Fibroblast of skin of scalp (primary cell): ENCODE measurements at places on chromosomes 2 and 18.
A peak's percentile ranks its signal among the peaks of the same experiment; 100 is the strongest.

- no peak for DNase-seq
Observed at GRCh38 chr2:120973196-120973595, 237.5 kb downstream of the GLI2 start.

- DNase-seq, result no peak
Observed at GRCh38 chr18:27869735-27870134, 307.2 kb downstream of the CDH2 start.

GRCh38 chr2:154194909-154195643 lies 323.4 kb downstream of the GALNT13 start:
- no peak for DNase-seq

- DNase-seq, result no peak
Observed at GRCh38 chr2:1494906-1495305, 81.6 kb downstream of the TPO start.

DNA sequence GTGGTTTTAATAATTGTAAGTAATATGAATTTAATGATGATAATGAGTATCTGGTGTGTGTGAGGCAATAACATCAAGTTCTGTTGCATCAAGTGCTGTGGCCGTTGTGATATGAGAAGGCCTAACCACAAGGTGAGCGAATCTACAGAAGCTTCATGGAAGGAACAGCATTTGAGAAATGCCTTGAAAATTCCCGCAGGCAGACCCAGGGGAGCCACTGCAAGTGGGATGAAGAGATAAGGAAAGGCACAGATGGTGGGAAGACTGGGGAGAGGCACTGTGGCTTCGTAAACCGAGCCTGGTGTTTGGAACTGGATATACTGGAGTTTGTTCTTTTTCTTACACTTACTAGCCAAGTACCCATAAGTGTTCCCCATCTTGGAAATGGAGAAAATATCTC lies 357.5 kb downstream of the PTPRM start:
- no peak for DNase-seq

DNA sequence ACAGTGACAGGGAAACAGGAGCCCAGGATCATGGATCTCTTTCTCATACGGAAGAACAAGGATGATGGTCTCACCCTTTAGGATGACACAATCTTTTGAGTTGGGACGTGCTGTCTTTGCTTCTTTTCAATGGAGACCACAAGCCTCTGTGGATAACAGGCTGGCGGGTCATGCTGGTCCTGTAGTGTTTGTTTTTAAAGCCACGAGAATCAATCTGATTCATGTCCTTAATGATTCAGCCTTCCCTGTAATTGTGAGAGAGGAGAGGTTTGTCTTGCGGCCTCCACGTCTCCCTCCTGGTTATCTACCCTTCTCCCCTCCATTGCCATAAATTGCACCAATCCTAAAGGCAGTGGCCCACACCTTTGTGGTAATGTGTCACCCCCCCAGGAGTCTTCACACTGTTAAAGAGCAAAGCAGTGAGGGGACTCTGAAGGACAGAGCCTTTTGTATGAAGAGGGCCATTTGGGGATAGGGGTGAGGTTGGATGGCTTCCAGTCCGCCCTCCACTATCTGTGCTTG lies 87.7 kb upstream of the TGFA start:
- DNase-seq, result no peak

GRCh38 chr2:211351987-211352386 lies 795.6 kb downstream of the CPS1 start:
- no peak for DNase-seq

GRCh38 chr2:175889701-175890302 lies 112.3 kb downstream of the LNPK start:
- DNase-seq, result no peak

DNA sequence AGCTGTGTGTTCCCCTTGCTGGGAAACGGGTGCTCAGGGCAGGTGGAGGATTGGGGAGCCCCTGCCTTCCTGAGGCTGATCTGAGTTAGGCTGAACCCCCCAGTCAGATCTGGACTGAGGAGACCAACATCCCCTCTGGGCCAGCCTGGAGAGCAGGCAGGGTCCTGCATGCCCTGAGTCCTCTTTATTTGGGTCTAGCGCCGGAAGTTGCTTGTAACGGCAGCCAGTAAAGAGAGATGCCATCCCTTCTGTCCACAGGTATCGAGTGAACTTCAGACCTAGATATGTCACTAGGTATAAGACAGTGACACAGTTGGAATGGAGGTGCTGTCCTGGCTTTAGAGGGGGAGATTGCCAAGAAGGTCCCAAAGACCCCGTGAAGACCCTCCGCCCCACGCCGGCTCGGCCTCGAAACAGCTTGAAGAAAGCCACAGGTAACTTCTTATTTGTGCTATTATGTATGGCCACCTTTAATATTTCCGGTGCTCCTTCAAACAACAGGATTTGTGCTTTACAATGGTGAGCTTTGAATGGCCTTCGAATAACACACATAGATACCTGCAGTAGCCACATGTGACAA lies 38.0 kb downstream of the EMILIN2 start:
- DNase-seq, result no peak

DNA sequence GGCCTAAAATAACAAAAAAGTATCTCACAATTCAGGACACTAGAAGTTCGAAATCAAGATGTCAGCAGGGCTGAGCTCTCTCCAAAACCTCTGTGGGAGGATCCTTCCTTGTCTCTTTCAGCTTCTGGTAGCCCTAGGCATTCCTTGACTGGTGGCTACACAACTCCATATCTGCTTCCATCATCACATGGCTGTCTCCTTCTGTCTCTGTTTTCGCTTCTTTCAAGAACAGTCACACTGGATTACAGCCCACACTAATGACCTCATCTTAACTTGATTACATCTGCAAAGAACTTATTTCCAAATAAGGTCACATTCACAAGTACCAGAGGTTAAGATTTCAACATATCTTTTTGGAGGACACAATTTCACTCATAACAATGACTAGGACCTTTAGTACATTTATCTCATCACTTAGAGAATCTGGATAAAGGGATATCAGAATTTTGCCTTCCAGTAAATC lies 275.2 kb downstream of the IRS1 start:
- DNase-seq, result peak; percentile 83

- DNase-seq, result peak; percentile 17
Observed at GRCh38 chr18:323253-323622, 55.4 kb upstream of the THOC1 start.

DNA sequence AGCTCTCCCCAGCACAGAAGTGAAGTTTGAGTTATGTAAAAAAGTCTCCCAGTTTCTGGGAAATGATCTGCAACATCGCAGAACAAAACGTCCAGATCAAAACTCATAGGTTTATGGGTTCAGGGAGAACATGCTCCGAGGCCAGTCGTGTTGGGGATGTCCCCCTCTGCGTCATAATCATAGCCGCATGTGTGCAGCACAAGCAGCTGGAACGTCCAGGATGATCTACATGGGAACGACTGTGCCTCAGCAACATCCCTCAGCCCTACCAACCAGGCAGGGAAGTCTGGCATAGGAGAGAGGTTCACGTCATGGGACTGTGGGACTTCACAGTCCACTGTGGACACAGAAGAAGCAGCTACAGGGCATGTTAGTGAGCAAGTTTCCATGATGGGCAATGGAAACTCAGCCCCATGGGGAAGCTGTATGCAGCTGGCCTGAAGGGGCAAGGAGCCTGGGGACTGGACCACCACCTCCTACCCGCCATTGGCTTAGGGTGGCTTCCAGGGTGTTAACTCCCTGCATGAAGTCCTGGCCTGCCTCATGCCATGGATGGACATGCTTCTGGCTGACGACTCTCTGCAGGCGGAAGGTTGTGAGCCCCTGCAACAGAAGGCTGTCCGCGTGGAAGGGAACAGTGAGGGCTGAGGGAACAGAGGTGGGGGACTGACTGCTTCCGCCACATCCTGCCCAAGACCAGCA lies 96.9 kb downstream of the COPS8 start:
- no peak for DNase-seq

- DNase-seq, result no peak
Observed at GRCh38 chr2:219282943-219283581, 3.9 kb downstream of the DNAJB2 start.

GRCh38 chr2:71562518-71562917 lies 109.2 kb downstream of the DYSF start:
- DNase-seq, result no peak

DNA sequence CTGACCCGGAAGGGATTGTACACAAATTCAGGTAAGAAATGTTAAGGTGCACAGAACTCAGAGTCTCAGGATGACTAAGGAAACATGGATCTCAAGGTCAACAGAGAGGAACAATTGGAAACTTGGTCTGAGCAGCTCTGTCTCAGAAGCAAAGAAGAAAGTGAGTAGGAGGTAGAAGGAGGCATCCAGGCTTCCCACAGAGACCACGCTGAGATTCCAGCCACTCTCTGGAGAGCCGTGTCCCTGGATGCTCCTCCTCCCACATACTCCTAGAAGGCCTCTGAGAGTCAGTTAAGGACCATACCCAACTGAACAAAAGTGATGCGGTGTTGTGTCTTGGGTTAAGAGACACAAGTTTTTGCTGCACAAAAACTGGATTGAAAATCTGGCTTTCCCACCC lies 8.6 kb upstream of the PLB1 start:
- no peak for DNase-seq

DNA sequence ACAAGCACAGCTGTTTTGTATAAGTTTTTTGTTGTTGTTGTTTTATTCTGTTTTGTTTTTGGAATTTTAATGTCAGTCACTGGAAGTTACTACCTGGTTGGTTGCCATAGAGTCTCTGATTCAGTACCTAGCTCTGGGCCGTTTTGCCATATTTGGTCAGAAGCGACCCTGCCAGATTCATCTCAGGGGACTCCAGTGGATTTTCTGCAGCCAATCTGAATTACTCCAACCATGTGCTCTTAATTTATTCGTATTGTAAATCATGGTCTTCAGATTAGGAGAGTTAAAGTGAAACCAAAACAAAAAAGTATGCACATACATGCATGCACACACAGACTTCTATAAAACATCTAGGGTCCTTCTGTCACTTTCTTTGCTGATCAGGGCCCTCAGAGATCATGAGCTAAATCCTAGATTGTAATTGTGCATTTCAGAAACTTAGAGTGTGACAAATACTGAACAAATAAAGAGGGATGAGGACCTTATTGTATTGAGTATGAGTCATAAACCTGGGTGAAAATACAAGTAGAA lies 317.4 kb upstream of the UBE2E3 start:
- peak; percentile 33 for DNase-seq

- no peak for DNase-seq
Observed at GRCh38 chr2:237214030-237214675, 128.5 kb downstream of the COPS8 start.

DNA sequence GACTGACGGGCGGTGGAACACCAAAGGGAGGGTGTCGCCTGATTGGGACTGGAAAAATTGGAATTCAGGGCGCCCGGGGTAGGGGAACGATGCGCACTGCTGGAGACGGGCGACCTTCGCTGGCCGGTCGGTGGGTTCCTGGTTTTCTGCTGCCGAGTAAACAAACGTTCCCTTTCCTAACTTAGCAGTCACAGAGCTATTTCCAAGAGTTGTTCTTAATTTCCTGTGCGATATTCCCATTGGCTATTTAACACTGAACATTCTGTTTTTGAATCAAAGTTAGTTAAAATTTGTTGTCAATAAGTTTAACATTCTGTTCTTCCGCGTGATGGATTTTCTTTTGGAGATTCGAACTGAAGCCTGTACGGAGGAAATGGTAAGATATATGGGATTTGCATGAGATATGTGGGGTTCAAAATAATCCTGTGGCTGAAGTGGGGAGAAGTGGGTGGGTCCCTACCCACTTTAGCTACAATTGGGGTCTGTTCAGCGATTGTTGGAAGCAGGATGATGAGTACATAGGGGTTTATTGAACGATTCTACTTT lies 862 bp downstream of the C18orf54 start:
- peak; percentile 6 for DNase-seq

- no peak for DNase-seq
Observed at GRCh38 chr2:176076796-176077195, 7.0 kb downstream of the EVX2 start.

GRCh38 chr2:119735565-119735964 lies 24.2 kb upstream of the PTPN4 start:
- DNase-seq, result no peak

- DNase-seq, result no peak
Observed at GRCh38 chr2:47282621-47283272, 120.2 kb upstream of the MSH2 start.

- no peak for DNase-seq
Observed at GRCh38 chr2:96131152-96131812, 7.0 kb downstream of the ASTL start.

DNA sequence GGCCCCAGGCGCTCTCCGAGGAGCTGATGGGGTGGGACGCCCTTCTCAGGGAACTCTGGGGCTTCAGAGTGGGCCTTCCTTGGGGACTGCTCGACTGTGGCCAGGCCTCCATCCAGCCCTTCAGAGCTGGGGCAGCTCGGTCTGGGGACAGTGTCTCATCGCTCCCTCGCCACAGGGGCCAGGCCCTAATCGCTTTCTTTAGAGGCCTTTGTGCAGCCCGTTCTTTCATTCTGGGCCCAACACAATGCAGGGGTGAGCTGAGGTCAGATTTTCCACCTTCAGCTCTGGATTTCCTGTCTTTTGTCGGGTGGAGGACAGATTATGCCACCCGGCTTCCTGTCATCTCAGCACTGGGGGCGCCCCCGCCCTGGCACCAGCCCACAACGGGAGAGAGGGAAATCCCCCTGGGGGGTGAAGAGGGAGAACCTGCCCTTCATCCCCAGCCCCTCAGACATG lies 25.2 kb downstream of the MYCN start:
- DNase-seq, result no peak

- DNase-seq, result no peak
Observed at GRCh38 chr2:218194880-218195279, 22.1 kb upstream of the ARPC2 start.

DNA sequence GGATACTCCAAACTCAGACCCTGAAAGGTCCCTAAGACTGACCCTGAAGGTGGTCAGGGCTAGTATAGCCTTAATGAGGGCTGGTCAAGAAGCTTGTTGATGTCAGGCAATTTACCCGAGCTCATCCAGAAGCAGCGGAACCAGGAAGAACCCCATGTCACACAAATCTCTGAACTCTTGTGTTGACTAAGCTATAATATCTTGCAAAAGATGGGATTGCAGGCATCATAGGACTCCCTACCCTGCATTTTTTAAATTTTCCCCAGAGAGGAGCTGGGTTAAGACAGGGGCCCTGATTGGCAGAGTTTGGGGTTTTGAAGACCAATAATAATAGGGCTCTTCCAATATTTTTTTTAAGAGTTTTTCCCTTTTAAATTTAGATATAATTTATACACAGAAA lies 2.0 kb upstream of the PLEKHB2 start:
- DNase-seq, result no peak

DNA sequence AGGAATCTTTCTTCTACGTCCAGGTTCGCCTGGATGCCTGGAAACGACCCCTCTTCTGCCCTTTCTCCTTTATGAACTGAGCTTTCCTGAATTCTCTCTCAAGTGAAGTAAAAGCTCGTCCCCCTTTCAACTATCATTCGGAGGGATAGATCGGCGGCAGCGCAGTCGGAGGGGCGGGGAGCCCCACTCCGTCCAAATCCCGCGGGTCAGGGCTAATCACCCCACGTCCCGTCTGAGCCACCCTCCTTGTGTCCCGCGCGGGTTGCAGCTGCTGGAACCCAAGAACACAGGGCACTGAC lies 367 bp downstream of the FBXO48 start:
- DNase-seq, result no peak
